Left cardiac atrium (tissue), 4 donors: ENCODE measurements at places on chromosomes 12 and 14. TPM values are rescaled to one million over a fixed set of nuclear protein-coding genes. Genes with fewer than 3 reads are reported as not detected.

Gene STRN3
- total RNA-seq = 37.3 TPM

Gene ZFC3H1
- 24.5 TPM for total RNA-seq

Gene CD69
- 2.9 TPM for total RNA-seq

Gene SERPINA1
- 18.2 TPM for total RNA-seq

Gene AKAP5
- total RNA-seq = 0.26 TPM

Gene DPPA3
- not detected for total RNA-seq

Gene EIF2B2
- 27.8 TPM for total RNA-seq

Gene IQSEC3
- total RNA-seq = 1.4 TPM

Gene TMEM229B
- total RNA-seq = 6.5 TPM

Gene HOXC12
- not detected for total RNA-seq

DNA sequence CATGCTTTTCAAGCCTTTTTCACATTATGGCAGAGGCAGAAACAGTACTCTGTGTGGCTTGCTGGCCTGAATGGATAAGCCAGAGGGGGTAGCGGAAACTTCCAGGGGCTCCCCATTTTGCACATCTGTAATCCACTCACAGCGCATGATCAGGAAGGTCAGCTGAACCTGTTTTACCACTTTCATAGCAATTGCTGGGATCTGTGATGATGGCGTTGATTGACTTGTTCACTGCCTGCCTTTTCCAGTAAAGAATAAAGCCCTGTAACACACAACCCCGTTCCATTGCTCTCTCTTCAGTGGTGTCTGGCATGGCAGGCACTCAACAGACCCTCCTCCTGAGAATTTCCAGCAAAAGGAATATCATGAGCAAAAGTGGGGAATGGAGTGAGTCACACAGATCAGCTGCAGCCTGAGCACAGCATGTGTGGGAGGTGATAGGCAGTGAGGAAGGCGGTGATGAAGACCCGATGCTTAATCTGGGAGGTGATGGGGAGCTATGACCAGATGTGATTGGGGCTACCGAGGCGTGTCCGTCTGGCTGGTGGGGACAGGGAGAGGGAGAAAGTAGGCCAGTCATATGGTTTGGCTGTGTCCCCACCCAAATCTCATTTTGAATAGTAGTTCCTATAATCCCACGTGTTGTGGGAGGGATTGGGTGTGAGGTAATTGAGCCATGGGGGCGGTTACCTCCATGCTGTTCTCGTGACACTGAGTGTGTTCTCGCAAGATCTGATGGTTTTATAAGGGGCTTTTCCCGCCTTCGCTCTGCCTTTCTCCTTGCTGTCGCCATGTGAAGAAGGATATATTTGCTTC is 44.7 kb upstream of the CHST11 start:
- no peak for DNase-seq

DNA sequence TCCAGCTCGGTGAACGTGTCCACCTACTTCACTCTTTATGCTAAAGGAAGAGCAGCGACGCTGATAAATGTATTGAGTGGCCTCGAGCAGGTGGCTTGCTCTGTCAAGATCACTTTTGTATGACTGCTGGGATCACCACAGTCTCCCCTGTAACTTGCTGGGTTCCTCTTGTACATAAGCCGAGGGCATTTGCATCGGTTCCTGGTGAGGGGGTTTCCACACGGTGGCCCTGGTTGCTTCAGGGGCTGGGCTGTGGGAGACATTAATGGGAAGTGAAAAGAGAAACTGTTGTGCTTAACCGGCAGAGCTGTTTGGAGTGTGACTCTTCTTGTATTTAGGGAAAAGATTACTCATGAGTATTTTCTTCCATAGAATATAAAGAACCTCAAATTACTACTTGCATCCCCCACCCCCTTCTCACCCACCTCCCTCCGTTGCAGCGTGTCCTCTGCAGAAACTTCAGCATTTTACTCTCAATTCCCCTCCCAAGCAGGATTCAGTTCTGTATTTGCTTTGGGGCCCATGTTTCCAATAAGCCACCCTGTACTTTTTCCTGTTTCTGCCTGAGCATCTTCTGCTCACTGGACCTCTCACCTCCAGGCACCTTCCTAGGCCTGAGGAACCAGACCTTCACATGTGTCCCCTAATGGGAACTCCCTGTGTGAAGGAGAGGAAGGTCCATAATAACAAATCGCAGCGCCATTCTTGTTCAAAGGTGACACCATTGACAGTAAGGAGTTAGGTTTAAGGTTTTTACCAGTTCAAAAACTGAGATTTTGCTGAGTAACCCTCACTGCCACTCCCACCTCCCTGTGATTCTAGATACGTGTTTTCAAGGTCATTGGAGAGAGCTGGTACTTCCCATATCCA is 187.0 kb downstream of the ETV6 start:
- no peak for DNase-seq

DNA sequence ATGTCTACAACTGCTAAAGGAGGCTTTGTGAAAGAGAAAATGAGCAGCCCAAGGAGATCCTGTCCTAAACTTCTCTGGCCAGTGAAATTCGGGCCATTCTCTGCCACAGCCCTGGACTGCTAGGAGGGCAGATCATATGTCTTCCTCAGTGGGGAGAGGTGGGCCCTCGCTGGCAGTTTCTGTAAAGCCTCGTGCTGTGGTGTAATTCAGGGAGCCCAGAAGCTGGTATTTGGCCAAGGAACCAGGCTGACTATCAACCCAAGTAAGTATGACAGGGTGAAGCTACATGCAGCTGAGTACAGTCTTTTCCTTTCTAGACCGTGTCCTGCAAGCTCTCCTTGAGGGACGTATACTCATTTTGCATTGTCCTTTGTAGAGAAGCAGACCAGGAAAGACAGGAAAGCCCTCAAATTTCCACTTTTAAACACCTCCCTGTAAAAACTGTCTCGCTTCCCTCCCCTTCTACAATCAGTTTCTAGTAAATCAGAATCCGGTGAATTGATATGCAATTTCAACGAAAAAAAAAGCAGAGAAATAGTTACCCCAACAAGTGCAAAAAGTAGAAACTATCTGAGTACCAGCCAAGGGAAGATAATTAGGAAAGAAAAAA is 106.8 kb downstream of the DAD1 start:
- DNase-seq = no peak

GRCh38 chr12:62248873-62249272 is 11.3 kb upstream of the USP15 start:
- no peak for DNase-seq

- DNase-seq = no peak
Measured at GRCh38 chr14:91155626-91156089, 41.8 kb downstream of the DGLUCY start.

DNA sequence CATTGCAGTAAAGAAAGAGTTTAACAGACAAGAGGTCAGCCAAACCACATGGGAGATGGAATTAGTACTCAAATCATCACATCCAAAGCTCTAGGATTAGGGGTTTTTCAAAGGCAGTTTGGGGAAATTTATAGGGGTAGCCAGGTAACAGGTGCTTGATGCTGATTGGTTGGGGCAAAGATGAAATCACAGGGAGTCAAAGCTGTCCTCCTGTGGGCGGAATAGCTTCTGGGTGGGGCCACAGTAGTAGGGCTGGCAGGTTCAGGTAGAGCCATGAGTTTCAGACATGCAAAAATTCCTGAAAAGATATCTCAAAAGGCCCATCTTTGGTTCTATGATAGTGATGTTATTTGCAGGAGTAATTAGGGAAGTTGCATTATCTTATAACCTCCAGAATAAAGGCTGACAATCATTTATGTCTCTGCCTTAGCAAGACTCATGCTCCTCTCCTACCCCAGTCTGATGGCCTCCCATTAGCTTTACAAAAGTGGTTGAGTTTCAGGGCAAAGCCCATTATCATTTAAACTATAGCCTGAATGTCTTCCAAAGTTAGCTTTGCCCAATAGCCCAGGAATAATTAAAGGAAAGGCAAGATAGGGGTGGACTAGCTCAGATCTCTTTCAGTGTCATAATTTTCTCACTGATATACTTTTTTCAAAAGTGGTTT is 42.1 kb upstream of the CNTN1 start:
- DNase-seq = no peak

DNA sequence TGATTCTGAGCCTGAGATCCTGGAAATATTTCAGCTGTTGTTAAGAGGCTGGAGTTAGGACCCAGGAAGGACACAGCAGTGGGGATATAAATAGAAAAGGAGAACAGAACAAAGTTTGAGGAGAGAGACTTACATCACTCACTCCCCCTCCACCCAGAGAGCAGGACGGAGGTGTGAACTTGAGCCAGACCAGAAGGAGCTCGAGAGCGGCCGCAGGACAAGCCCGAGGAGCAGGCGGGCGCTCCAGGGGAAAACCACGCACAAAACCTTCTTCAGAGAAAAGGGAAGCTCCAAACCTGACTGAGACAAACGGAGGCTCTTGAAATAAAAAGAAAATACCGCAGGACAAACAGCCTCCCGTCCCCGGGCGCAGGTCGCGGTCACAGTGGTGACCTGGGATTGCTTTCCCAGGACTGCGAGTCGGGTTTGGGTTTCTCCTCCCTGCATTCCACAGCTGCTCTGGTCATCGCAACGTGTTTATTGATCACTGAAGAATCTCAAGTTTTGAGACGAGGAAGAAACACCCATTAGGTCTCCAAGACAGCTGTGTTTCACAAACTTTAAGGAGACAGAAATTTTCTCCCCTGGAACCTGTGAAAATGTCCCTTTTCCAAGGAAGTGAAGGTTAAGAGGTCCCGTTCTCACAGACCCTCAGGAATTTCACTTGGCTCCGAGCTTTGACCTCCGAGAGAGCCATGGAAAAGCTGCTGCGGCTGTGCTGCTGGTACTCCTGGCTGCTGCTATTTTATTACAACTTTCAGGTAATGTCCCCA is at the start of gene ADGRD1:
Gene ADGRD1, plus strand, starts transcription at position 137 of the 773 bp plus-strand sequence. Its CDS starts 559 bp downstream, at position 696.
- DNase-seq = peak; percentile 69

- no peak for DNase-seq
Measured at GRCh38 chr14:73252491-73253322, 15.4 kb downstream of the PAPLN start.

DNA sequence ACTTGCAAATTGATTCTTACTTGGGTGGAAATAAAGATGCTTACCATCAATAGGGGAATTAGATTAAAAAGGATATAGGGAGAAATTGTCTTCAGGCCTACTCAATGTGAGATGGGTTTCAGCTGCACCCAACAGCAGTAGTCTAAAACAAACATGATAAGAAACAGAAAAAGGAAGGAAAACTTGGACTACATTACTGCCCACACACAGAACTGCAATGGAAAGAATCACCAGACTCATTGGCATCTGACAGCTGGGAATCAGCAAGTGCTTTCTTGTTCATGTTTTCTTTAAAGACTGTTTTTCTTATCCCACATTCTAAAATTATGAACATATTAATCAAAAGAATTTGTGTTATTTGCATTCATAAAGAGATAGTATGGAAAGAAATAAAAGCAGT is 144.2 kb downstream of the LRIG3 start:
- no peak for DNase-seq

DNA sequence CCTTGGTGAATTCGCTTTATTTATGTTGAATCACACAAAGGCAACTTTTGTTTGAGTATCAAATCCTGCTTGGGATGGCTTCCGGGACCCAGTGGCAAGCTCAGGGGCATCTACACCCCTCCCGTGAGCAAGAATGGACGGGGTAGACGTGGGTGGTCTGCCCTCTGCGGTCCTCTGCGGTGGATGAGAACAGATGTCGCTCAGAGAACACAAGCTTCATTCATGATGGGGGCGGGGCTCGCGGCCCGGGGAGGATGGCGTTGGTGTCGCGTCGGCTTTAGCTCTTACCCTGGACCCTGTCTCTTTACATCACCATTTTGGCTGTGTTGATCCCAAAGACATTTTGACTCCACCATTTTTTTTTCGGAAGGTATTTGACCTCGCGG is 158.5 kb upstream of the RTL1 start:
- DNase-seq = no peak

DNA sequence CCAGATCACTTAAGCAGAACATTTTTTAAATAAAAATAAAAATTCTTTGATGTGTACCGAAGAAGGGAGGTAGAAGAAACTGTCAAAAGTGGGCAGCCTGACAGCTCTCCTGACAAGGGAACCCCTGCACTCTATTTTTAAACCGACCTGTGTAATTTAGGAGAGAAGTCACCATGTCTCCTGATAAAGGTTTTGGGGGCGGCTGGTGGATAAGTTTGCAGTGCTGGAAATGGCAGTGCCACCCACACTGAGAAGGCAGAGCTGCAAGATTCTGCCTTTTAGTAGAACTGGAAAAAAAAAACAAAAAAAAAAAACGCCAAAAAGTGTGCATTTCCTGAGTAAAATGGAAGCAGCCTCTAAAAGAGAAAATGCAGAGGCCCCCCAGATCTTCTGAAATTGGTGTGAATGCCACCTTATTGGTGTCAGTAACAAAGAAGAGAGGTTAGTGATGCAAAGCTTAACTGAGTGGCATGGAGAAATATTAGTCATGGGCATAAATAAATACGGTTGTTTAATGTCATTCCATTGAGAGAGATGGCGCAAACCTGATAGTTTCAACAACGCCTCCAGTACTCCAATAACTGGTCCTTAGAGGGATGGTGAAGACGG is 24.7 kb downstream of the DUSP6 start:
- DNase-seq = no peak

GRCh38 chr14:95303552-95303951 is 16.2 kb downstream of the CLMN start:
- DNase-seq = no peak

DNA sequence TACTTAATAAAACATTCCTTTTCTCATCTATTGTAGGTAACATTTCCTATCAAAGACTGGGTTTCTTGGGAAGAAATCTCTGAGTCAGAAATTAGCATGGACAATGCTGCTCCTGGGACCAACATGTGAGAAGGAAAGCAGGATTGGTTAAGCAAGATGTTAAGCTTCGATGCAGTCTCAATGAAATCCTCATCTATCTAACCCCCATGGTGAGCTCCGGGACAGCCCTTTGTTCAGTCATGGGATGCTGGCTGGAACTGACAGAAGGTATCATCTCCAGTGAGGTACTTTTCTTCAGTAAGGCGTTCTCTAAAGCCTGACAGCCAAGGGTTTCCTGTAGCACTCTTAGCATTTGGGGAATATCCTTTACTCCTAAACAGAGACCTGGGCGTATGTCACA is 82.8 kb upstream of the SINHCAF start:
- no peak for DNase-seq

DNA sequence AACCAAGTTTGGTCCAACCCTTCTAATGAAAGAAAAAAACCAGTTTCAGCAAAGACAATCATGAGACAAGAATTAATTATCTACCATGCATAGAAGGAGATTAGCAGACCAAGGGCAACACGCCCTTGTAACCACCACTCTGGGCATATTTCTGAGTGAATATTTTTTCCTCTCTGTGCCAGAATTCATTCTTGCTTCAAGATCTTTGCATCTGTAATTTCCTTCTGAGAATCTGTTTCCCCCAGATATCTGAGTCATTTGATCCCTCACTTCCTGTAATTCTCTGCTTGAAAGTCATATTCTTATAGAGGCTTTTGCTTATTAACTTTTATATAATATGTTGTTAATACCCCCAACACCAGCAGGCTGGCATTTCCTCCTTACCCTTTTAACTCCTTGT is 243.7 kb downstream of the SLC16A7 start:
- DNase-seq = no peak
